Lung (tissue), 17 donors: ENCODE measurements at places on chromosomes 7 and 10. TPM values are rescaled to one million over a fixed set of nuclear protein-coding genes. Genes with fewer than 3 reads are reported as not detected.

GRCh38 chr7:19110776-19111175 is 6.7 kb downstream of the TWIST1 start:
- DNase-seq = no peak

- DNase-seq = no peak
Measured at GRCh38 chr7:75640201-75640600, 98.5 kb downstream of the HIP1 start.

DNA sequence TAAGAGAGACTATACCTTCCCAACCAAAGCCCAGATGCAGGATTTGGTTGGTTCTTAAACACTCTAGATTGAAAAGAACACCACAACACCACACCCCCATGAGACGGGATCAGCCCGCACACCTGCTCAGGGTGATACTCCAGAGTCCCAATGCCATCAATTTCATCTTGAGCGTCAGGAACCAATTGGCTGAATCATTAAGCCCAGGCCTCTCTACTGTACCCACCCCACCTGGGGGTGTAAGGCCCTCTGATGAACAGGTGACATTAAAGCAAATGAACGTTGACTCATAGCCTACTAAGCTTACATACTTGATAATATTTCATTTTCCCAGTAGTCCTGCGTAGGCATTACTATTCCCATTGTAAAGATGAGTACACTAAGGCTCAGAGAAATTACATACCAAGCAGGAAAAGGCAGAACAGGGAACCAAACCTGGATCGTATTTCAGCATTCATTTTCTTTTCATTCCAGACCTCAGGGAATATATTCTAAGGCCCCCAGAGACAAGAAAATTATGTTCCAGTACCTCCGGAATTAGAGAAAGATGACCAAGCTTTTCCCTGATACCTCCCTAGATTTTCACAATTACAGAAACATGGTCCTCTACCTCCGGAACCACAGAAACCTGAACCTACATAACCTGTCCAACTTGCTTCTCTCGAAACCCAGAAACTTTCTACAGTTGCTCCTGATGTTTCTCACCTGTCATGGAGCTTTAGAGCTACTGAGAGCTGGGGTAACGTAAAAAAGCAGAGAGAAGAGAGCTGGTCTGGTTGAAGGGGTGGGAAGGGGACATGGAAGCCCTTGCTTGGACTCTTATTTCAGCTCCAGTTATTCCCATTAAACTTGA is 43.1 kb upstream of the KDM7A start:
- peak; percentile 15 for DNase-seq

IFIT1B gene
- 0.21 TPM for total RNA-seq
